Left ventricle myocardium inferior (tissue), 1 donor: ENCODE measurements at places on chromosomes 7 and 10.
A peak's percentile ranks its signal among the peaks of the same experiment; 100 is the strongest.

- peaks cover 100% of the 10 kb centered on the region for H3K4me1 ChIP-seq
- H3K4me3 ChIP-seq = no peak overlapping the region
- no peaks in the 10 kb centered on the region for H3K27me3 ChIP-seq
These were observed 5.5 kb downstream of the NOD1 start for GRCh38 chr7:30472784-30473775.

DNA sequence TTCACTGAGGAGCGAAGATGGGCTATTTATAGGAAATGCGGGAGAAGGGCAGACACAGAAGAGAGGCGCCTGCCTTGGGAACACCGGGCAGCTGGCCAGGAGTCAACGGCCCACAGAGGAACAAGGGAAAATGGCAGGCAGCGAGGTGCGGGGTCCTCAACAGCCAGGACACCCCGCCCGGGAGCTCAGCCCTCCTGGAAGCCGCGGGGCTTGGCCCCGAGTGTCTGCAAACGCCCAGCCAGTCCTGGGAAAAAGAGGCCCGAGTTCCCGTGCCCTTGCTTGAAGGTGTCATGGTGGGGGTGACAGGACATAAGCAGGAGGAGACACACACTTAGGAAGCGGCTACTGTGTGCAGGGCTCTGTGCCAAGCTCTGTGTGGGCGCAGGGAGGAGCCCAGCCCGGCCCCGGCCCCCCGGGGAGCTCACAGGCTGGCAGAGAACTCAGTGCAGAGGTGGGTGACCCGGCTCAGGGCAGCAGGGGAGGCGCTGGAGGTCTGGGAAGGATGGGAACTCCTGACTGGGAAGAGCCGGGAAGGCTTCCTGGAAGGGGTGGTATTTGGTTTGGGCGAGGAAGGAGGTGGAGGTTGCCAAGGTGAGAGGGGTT is 79.9 kb downstream of the ELFN1 start:
- peak; percentile 50 for DNase-seq
- peaks cover 22% of the 10 kb centered on the region for H3K27me3 ChIP-seq
- H3K36me3 ChIP-seq = peaks cover 11% of the 10 kb centered on the region
- peak overlapping the region; percentile 82 for H3K27ac ChIP-seq
- H3K4me1 ChIP-seq = peaks cover 27% of the 10 kb centered on the region

- H3K4me1 ChIP-seq = peaks cover 13% of the 10 kb centered on the region
- H3K27ac ChIP-seq = no peak within 1 kb of the TSS
- H3K36me3 ChIP-seq = no peaks in the 10 kb centered on the region
- H3K4me3 ChIP-seq = peak within 1 kb of the TSS; percentile 55
- peaks cover 77% of the 10 kb centered on the region for H3K27me3 ChIP-seq
- DNase-seq = no peak
These were observed at the start of gene SLC26A5 for GRCh38 chr7:103446049-103446520. Gene SLC26A5, minus strand, starts transcription at chr7:103446207. Its CDS starts 24,693 bp downstream, at chr7:103421514.

DNA sequence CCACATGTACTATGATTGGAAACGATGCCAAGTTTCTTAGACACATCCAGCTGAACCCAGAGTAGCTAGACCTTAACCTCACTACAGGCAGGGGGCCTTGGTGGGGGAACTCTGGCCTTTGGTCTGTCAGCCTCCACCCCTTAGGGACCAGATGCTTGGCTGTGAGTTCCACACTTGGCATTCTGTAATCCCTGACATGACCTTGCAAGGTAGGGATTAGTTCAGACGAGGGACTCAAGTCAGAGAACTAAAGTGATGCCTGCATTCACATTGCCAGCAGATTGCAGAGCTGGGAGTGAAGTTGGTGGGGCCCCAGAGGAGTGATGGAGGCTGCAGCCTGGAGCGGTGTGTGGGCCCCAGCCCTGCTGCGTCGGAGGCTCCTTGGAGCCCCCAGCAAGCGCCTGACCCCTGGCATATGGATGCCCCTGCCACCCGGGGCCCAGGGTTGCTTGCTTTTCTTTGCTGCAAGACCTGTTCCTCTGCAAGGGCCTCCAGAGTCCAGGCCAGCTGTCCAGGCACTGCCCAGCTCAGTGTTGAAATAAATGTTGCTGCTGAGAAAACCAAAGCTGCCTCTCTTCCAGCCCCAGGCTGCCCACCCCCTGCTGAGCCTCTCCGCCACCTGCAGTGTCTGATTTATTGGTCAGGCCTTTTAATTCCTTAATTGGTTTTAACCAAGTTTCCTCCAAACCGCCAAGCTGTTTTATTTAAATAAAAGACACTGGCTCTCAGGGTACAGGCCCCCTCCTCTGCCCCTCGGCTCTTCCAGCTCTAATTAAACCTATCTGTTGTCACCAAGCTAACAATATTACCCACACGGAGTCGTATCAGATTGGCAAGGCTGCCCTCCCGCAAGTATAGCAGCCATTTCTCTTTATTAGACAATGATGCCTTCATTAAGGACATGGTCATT is 4.7 kb downstream of the NPTX2 start:
- H3K27ac ChIP-seq = no peak overlapping the region
- no peak for DNase-seq
- peaks cover 92% of the 10 kb centered on the region for H3K27me3 ChIP-seq
- peaks cover 21% of the 10 kb centered on the region for H3K4me1 ChIP-seq
- no peak overlapping the region for H3K4me3 ChIP-seq

- no peak overlapping the region for H3K4me3 ChIP-seq
- H3K27me3 ChIP-seq = peaks cover 89% of the 10 kb centered on the region
- no peak for DNase-seq
- H3K36me3 ChIP-seq = no peaks in the 10 kb centered on the region
These were observed 27.8 kb downstream of the NKX2-3 start for GRCh38 chr10:99560277-99561126.

GRCh38 chr7:102286237-102287110 is at the start of gene SH2B2:
Gene SH2B2, plus strand, starts transcription at chr7:102286868. Its CDS starts 13,683 bp downstream, at chr7:102300551.
- H3K27me3 ChIP-seq = peaks cover 5% of the 10 kb centered on the region
- H3K4me3 ChIP-seq = peak within 1 kb of the TSS; percentile 91
- H3K27ac ChIP-seq = peak within 1 kb of the TSS; percentile 95
- no peaks in the 10 kb centered on the region for H3K36me3 ChIP-seq
- peak; percentile 78 for DNase-seq
- peaks cover 34% of the 10 kb centered on the region for H3K4me1 ChIP-seq

DNA sequence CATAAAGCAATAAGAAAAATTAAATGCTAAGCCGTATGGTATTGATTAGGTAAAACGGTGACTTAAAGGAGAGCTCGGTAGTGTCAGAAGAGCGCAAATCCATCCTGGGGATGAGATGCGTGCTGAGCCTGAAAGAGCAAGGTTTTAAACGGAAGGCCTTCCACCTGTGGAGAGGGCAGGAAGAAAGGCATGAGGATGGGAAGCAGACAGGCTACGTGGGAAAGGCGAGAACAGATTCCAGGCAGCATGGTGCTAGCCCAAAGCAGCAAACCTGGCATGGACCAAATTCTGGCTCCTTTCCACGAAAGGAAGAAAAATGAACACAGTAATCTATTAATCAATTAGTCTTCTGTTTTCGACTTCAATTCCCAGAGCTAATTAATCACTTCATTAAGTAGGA is 103.5 kb downstream of the HIPK2 start:
- H3K4me1 ChIP-seq = peaks cover 42% of the 10 kb centered on the region
- DNase-seq = no peak
- no peaks in the 10 kb centered on the region for H3K27me3 ChIP-seq
- H3K36me3 ChIP-seq = no peaks in the 10 kb centered on the region
- H3K4me3 ChIP-seq = no peak overlapping the region
- H3K27ac ChIP-seq = peak overlapping the region; percentile 75

GRCh38 chr10:17088118-17088806 is 41.3 kb downstream of the CUBN start:
- no peaks in the 10 kb centered on the region for H3K27me3 ChIP-seq
- DNase-seq = no peak
- H3K4me3 ChIP-seq = no peak overlapping the region
- peaks cover 10% of the 10 kb centered on the region for H3K4me1 ChIP-seq
- H3K27ac ChIP-seq = no peak overlapping the region

DNA sequence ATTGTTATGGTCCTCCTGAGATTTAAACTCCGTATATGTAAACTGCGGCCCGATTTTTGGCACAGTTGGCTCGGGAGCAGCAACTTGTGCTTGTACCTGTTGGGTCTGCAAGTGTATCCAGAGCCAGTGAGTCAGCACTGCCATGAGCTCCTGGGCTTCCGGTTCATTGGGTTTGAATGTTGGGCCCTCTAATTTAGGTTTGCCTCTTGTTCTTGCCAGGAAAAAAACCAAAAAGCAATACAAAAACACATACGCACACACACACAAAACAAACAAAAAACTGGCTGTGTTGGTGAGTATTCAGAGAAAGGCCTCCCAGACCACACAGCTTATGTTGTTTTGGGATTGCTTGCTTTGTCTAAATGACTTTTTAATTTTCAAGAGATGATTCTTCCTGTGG is 26.3 kb downstream of the SND1 start:
- H3K4me1 ChIP-seq = peaks cover 13% of the 10 kb centered on the region
- H3K36me3 ChIP-seq = peaks cover 18% of the 10 kb centered on the region
- H3K27ac ChIP-seq = no peak overlapping the region
- DNase-seq = no peak
- no peaks in the 10 kb centered on the region for H3K27me3 ChIP-seq
- H3K4me3 ChIP-seq = no peak overlapping the region

DNA sequence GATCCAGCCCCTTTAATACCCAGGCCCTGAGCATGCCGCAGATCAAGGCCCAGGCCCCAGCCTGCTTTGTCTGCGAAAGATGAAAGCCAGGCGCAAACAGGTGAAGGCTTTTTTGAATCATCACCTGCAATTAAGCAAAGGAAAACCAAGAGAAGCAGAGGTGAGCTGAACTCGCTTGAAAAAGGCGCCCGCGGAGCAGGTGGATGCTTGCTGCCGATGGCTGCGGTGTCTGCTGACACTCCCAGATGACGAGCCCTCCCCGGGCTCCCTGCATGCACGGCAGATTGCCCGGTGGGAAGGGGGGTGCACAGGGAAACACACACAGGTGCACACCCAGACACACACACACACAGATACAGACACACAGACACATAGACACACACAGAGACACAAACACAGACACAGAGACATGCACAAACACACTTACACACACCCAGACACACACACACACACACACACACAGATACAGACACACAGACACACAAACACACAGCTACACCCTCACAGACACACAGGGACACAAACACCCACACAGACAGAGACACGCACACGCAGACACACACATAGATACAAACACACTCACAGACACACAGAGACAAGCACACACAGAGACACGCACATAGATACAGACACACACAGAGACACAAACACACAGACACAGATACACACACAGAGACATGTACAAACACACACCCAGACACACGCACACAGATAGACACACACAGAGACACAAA is 142.6 kb upstream of the RNF32 start:
- H3K27ac ChIP-seq = no peak overlapping the region
- H3K36me3 ChIP-seq = no peaks in the 10 kb centered on the region
- H3K4me1 ChIP-seq = no peaks in the 10 kb centered on the region
- DNase-seq = no peak
- H3K27me3 ChIP-seq = peaks cover 36% of the 10 kb centered on the region

DNA sequence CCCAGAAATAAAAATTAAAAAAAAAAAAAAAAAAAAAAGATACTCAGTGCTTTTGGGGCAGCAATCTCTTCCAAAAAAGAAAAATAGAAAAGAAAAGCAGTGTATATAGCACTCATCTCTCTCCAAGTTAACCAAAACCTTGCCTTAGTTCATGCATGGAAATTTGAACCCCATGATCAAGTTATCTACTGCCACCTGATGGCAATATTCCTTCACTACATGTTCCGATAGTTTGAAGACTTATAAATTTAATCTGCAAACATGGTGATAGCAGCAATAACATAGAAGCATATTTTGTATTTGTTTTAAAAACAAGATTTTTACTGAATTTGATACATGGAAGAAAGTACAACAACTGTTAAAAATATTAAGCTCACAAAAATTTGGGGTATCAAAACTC is 48.6 kb upstream of the SLIT1 start:
- H3K4me1 ChIP-seq = no peaks in the 10 kb centered on the region
- peaks cover 35% of the 10 kb centered on the region for H3K36me3 ChIP-seq
- H3K27ac ChIP-seq = no peak overlapping the region

DNA sequence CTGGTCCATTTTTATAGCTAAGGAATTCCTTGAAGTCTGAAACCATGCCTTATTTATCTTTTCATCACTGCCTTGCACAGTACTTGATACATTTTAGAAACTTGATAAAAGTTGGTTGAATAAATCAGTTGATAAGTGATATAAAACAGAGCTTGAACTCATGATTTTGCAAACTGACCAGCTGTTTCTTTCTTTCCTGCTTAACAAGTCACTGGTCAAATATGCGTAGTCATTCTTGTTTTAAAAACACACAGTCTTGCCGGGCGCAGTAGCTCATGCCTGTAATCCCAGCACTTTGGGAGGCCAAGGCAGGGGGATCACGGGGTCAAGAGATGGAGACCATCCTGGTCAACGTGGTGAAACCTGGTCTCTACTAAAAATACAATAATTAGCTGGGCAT is 6.3 kb downstream of the TPST1 start:
- DNase-seq = no peak
- H3K27ac ChIP-seq = peak overlapping the region; percentile 23
- no peak overlapping the region for H3K4me3 ChIP-seq
- H3K4me1 ChIP-seq = peaks cover 16% of the 10 kb centered on the region

- H3K27me3 ChIP-seq = peaks cover 4% of the 10 kb centered on the region
- H3K4me3 ChIP-seq = no peak overlapping the region
- no peaks in the 10 kb centered on the region for H3K36me3 ChIP-seq
- H3K27ac ChIP-seq = no peak overlapping the region
- no peak for DNase-seq
- peaks cover 17% of the 10 kb centered on the region for H3K4me1 ChIP-seq
These were observed 94.3 kb upstream of the ITGB1 start for GRCh38 chr10:33052263-33052875.

- H3K27ac ChIP-seq = no peak overlapping the region
- H3K36me3 ChIP-seq = peaks cover 39% of the 10 kb centered on the region
- H3K4me3 ChIP-seq = no peak overlapping the region
These were observed 127.1 kb downstream of the KMT2E start for GRCh38 chr7:105141068-105141467.

GRCh38 chr10:103991393-103992128 is 24.6 kb downstream of the SLK start:
- H3K4me1 ChIP-seq = peaks cover 36% of the 10 kb centered on the region
- no peak for DNase-seq
- peaks cover 20% of the 10 kb centered on the region for H3K36me3 ChIP-seq
- H3K27ac ChIP-seq = no peak overlapping the region

GRCh38 chr10:124550293-124551034 is 88.8 kb downstream of the LHPP start:
- no peaks in the 10 kb centered on the region for H3K27me3 ChIP-seq
- peaks cover 12% of the 10 kb centered on the region for H3K4me1 ChIP-seq
- H3K27ac ChIP-seq = no peak overlapping the region
- H3K4me3 ChIP-seq = no peak overlapping the region

GRCh38 chr10:92164036-92164696 is 126.7 kb downstream of the CPEB3 start:
- H3K4me3 ChIP-seq = no peak overlapping the region
- DNase-seq = no peak
- no peaks in the 10 kb centered on the region for H3K4me1 ChIP-seq
- H3K36me3 ChIP-seq = peaks cover 14% of the 10 kb centered on the region
- no peak overlapping the region for H3K27ac ChIP-seq
- no peaks in the 10 kb centered on the region for H3K27me3 ChIP-seq

DNA sequence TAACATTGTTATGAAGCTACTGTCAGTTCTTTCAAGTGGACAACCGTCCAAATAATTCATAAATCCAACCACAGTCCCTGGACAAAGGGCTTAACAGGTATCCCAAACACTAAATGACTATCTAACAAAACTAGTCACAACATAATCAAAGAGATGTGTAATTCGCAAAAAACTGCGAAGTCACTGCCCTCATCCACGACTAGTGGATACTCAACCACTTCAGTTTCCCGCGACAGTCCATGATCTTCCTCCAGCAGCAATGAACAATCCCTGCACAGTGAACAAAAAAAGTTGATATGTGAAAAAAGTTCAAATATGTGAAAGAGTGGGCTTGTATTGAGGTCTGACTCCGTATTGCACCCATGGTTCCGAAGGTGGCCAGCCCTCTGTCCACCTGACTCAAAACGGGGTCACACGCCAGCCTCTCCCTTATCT is 287 bp downstream of the DCLRE1A start:
- H3K27me3 ChIP-seq = no peaks in the 10 kb centered on the region
- H3K36me3 ChIP-seq = peaks cover 6% of the 10 kb centered on the region
- peaks cover 82% of the 10 kb centered on the region for H3K4me1 ChIP-seq
- H3K27ac ChIP-seq = peak overlapping the region; percentile 97
